ENCODE measurements at places on chromosomes 7 and 10. TPM values are rescaled to one million over a fixed set of nuclear protein-coding genes. Genes with fewer than 3 reads are reported as not detected.

DNA sequence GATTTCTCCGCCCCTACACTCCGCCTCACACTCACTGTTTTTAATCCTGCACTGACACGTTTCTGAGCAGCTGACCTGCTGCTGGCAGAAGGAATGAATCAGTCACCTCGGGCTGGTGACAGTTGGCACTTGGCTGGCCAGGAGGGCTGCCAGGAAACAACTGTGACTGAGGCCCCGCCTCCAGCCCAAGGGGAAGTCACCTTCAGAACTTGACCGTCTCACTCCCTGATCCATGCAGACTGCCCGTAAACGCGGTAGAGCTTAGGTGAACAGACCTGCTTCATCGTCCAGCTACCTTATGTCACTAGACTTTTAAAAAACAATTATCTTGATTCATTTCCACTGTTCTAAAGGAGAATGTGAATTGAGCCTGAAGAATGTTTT, 107.5 kb downstream of the DOCK1 start:
- H3K27me3 ChIP-seq = peaks cover 5% of the 10 kb centered on the region
- no peaks in the 10 kb centered on the region for H3K4me1 ChIP-seq
- no peak overlapping the region for H3K27ac ChIP-seq
- DNase-seq = no peak
- H3K36me3 ChIP-seq = no peaks in the 10 kb centered on the region

- peaks cover 19% of the 10 kb centered on the region for H3K27me3 ChIP-seq
- H3K4me3 ChIP-seq = no peak overlapping the region
- H3K4me1 ChIP-seq = no peaks in the 10 kb centered on the region
- no peak for DNase-seq
- no peaks in the 10 kb centered on the region for H3K36me3 ChIP-seq
These were observed 11.2 kb downstream of the C10orf120 start for GRCh38 chr10:122688293-122688989.

DNA sequence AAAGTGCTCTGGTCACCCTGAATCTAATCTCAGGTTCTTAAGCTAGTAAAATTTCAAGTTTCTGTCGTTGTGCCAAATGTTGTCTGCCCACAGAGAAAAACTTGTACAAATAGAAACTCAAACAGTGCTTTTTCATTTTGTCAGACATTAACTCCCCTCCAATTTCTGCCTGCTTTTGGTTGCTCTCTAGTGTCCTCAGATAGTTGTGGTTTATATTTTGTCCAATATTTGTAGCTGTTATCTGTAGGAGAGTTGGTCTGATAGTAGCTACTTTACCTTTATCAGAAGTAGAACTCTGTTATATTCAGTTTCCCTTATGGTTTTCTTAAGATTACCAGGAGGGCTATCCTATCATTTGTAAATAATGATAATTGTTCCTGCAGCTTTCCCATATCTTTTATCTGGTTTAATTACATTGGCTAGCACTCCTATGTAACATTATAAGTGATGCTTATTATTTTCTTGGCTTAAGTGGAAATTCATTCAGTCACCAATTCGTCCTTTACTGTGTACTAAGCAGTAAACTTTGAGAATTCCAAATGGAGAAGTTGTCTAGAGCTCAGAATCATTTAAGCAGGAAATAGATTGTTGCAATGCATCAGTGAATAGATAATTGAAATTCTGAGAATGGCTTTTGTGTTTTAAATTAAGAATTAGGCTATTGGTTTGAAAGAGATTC, 91.0 kb downstream of the ANKIB1 start:
- no peak overlapping the region for H3K27ac ChIP-seq
- no peak for DNase-seq
- no peaks in the 10 kb centered on the region for H3K27me3 ChIP-seq
- H3K4me1 ChIP-seq = no peaks in the 10 kb centered on the region

DNA sequence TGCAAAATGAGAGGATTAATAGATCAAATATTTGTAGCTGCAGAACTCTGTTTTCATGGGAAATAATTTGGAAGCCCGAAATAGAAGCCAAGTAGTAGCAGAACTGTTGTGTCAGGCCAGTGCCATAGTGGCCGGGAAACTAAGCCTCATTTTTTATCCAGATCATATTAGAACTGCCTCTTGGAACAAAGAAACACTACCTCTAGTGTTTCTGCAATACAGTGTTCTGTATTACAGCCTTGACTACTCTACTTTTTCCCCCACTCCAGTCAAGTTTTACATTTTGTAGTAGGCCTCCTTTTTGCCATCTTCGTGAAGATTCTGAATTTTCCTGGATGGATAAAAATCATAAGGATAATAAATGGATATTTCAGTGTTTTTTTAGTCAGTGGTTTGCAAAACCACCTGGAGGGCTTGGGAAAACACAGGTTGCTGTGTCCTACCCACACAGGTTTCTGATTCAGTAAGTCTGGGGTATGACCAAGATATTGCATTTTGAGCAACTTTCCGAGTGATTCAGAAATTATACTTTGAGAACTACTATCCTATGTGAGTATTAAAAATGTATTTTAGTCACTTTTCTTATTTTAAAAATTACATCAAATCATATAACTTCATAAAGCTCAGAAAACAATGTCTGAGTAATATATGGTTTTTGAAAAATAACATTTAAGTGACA, 326.2 kb upstream of the KAT6B start:
- no peak overlapping the region for H3K4me3 ChIP-seq
- peaks cover 45% of the 10 kb centered on the region for H3K36me3 ChIP-seq
- DNase-seq = no peak
- H3K27me3 ChIP-seq = no peaks in the 10 kb centered on the region

DNA sequence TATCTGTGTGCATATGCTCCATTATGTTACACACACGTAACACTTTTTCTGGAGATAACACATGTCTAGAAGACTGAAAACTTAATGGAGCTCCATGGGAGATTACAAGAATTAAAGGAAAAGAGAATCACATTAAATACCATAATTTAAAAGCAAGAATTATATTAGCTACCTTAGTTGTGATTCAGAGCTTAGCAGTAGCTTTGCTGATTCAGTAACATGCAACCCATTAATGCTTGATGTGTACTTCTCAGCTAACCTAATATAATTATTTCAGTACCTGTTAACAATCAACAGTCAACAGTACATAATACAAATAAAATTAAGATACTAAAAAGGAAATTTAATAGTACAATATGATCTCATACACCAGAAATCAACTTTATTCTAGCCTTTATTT, 73.8 kb upstream of the GPR22 start:
- peaks cover 8% of the 10 kb centered on the region for H3K36me3 ChIP-seq
- no peak for DNase-seq
- H3K4me3 ChIP-seq = no peak overlapping the region
- no peak overlapping the region for H3K27ac ChIP-seq

DNA sequence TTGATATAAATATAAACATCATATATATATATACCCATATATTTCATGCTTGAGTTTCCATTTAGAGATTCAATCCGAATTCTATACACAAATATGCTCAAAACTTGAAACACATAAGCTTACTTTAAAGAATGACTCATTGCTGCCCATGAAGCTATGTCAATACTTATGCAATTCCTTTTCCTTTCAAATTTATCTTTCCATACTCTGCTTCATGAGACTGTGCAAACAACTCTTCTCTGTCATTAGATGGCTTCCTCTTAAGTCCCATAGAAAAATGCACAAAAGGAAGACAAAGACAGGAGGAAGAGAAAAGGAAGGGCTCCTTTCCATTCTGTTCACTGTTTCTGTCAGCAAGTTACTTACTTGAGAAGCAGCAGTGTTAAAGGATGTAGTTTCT, 895.7 kb upstream of the SORCS1 start:
- H3K4me1 ChIP-seq = no peaks in the 10 kb centered on the region
- H3K27me3 ChIP-seq = no peaks in the 10 kb centered on the region
- no peak overlapping the region for H3K27ac ChIP-seq
- no peak overlapping the region for H3K4me3 ChIP-seq
- H3K36me3 ChIP-seq = no peaks in the 10 kb centered on the region
- no peak for DNase-seq

DNA sequence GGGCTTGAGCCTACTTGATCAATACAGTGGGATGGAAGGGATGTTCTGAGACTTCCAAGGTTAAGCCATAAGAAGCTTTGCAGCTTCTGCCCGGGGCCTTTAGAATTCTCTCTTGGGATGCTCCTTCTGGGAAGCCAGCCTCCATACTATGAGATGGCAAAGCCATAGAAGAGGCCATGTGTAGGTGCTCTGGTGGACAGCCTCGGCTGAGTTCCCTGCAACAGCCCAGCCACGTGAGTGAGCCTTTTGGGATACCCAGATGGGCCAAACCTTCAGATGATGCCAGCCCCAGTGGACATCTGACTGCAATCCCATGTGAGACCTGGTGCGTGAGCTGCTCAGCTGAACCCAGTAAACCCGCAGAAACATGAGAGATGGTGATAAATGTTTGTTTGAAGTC, 370.6 kb downstream of the RPS24 start:
- no peaks in the 10 kb centered on the region for H3K36me3 ChIP-seq
- no peak overlapping the region for H3K27ac ChIP-seq
- peaks cover 8% of the 10 kb centered on the region for H3K4me1 ChIP-seq
- H3K27me3 ChIP-seq = peaks cover 8% of the 10 kb centered on the region

- H3K27ac ChIP-seq = no peak overlapping the region
- H3K27me3 ChIP-seq = no peaks in the 10 kb centered on the region
- H3K4me1 ChIP-seq = no peaks in the 10 kb centered on the region
- no peaks in the 10 kb centered on the region for H3K36me3 ChIP-seq
These were observed 227.2 kb upstream of the PITRM1 start for GRCh38 chr10:3399756-3400155.

- H3K36me3 ChIP-seq = no peaks in the 10 kb centered on the region
- no peak for DNase-seq
- no peaks in the 10 kb centered on the region for H3K27me3 ChIP-seq
These were observed 951.6 kb downstream of the CCSER2 start for GRCh38 chr10:85280014-85280413.

GRCh38 chr10:4361581-4361980, 464.4 kb upstream of the AKR1E2 start:
- no peaks in the 10 kb centered on the region for H3K36me3 ChIP-seq
- no peak for DNase-seq
- H3K27ac ChIP-seq = no peak overlapping the region
- H3K4me1 ChIP-seq = no peaks in the 10 kb centered on the region

GRCh38 chr7:30996256-30996655, 32.5 kb downstream of the GHRHR start:
- H3K4me1 ChIP-seq = no peaks in the 10 kb centered on the region
- no peak overlapping the region for H3K27ac ChIP-seq
- no peaks in the 10 kb centered on the region for H3K36me3 ChIP-seq
- no peak overlapping the region for H3K4me3 ChIP-seq
- DNase-seq = no peak

Gene DKK1
- total RNA-seq = not detected

Gene TRDMT1
- total RNA-seq = 4.4 TPM

Gene HMX2
- 0.43 TPM for total RNA-seq

Gene PTN
- total RNA-seq = not detected

Gene C10orf95
- total RNA-seq = 0.20 TPM
